T1000 (cell line): ENCODE measurements at places on chromosomes 5 and 9.
A peak's percentile ranks its signal among the peaks of the same experiment; 100 is the strongest.

GRCh38 chr9:113516840-113517577 is 53.5 kb downstream of the RGS3 start:
- DNase-seq, result no peak

GRCh38 chr5:148666353-148666752 is 12.0 kb upstream of the HTR4 start:
- DNase-seq, result no peak

GRCh38 chr5:154756868-154757813 is 2.0 kb downstream of the LARP1 start:
- no peak for DNase-seq

- no peak for DNase-seq
Observed at GRCh38 chr5:135399794-135400542, 937 bp upstream of the MACROH2A1 start.

GRCh38 chr9:3879315-3879714 is 353.5 kb upstream of the RFX3 start:
- DNase-seq, result no peak

- no peak for DNase-seq
Observed at GRCh38 chr5:9356351-9356825, 189.5 kb downstream of the SEMA5A start.

DNA sequence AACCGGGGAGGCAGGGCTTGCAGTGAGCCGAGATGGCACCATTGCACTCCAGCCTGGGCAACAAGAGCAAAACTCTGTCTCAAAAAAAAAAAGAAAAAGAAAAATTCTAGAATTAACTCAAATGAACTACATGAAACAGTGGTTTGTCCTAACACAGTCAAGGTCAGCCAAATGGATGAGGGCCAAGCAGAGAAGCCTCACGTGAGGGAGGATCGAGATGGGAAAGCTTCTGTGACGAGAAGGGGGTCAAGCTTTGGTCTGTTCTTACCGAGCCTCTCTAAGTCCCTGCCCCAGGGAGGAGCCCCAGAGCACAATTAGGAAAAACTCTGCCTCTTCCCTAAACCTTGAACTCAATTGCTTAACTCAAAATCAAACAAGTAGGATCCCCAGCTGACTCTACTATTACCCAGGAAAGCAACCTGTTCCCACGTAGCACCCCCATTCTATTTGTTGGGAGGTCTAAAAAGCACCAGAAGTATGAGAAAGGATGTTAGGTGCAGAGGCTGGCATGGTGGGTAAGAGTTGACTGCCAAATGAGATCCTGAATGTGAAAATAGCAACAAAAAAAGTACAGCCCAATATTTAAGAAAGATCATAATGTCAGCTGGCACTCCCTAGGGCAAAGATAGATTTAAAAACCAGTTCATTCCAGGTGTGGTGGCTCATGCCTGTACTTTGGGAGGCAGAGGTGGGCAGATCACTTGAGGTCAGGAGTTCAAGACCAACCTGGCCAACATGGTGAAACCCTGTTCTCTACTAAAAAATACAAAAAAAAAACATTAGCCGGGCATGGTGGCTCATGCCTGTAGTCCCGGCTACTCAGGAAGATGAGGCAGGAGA is 7.2 kb downstream of the ALDH7A1 start:
- no peak for DNase-seq

GRCh38 chr5:41459557-41459956 is 50.8 kb downstream of the PLCXD3 start:
- no peak for DNase-seq

DNA sequence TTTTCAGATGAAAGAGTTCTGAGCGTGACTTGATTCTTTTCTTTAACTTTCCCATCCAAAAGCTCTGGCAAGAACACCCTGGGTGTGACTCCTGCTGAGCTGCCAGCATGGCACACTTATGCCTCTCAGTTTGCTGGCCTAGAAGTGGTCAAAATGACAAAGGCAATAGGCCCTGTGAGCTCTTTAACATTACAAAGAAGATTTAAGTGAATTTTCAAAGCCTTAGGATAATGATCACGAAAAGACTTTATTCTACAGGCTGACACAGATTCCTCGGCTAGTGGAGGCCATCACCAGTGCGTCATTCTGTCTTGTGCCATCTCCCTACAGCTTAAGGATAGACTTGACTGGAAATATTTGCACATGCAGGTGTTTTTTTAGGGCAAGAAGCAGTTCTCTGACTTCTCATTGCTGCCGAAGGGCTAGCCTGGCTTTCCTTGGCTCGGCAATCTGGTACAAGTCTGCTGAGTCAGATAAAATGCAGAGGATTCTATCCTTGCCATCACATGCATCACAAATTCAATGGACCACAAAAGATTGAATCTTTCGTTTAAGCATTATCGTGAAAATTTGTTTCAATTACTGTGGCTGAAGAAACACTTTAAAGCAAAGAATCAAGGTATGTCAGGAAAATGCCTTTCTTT is 311.5 kb downstream of the COX7C start:
- no peak for DNase-seq

GRCh38 chr9:131769361-131769760 is 29.5 kb upstream of the RAPGEF1 start:
- no peak for DNase-seq

GRCh38 chr5:15579193-15579990 is 79.4 kb downstream of the FBXL7 start:
- DNase-seq, result no peak

- peak; percentile 2 for DNase-seq
Observed at GRCh38 chr9:117034866-117035265, 347.8 kb downstream of the TRIM32 start.

DNA sequence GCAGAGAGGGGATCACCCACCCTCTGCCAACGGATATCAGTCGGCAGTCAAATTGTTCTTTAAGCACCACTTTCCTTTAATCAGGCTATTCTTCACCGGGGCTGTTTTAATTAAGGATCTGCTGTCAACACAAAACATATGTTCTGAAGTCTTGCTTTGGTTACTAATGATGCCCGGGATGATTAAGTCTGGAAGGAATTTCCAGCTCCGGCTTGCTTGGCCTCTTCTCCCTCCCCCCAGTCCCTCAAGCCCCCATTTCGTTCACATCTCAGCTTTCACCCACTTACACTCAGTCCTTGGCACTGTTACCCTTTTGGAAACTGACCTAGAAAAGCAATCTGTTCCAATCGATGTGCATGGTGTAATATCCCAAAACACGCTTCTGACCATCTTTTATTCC is 74.7 kb downstream of the MSX2 start:
- DNase-seq, result peak; percentile 4

DNA sequence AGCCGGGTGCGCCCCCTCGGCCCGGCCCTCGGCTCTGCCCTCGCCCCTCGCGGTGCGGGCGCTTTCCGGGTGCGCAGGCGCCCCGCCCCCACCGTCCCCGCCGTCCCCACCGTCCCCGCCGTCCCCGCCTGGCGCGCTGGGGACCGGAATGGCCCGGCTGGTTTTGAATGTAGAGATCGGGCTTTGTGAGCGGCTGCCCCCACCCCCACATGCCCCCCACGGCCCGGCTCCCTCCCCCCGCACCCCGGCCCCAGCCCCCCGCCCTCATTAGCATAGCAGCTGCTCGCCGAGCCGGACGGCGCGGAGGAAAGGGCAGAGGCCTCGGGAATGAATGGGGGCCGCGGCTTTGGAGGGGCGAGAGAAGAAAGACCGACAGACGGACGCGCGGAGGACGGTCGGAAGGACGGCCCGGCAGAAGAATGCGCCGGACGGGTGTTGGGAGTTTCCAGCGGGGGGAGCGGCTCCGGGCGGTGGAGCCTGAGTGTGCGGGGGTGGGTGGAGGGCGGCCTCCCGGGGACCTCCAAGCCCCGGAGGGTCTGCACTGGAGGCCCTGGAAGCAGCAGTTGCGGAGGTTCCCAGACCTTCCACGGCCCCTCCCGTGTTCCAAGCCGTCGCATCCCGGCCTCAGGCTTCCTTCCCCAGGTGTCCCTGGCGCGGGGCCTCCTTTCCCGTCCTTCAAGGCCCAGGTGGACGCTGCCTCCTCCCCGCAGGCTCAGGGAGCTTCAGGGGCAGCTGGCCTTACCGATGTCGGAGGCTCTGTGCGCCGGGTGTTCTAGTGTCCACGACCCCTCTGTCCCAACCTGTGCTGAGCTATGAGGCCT is 6.0 kb downstream of the NRARP start:
- no peak for DNase-seq

DNA sequence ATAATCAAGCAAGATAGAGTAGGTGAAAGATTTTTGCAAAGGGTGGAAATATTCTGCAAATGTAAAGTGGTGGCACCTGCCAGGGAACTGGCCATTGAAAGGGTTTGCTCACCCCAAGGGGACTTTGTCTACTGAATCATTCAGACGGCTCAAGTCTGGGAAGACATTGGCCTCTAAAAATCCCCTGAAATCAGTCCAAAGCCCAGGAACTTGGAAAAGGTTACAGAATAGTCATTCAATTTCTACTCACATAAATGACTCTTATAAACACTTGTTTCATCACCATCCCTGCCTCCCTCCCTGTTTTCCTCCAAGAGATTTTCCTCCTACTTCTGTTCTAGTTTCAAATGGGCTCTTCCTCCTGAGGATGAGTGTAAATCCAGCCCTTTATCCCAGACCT is 28.5 kb downstream of the ZNF366 start:
- no peak for DNase-seq

GRCh38 chr5:125559296-125559695 is 812.9 kb upstream of the ZNF608 start:
- DNase-seq, result peak; percentile 8

DNA sequence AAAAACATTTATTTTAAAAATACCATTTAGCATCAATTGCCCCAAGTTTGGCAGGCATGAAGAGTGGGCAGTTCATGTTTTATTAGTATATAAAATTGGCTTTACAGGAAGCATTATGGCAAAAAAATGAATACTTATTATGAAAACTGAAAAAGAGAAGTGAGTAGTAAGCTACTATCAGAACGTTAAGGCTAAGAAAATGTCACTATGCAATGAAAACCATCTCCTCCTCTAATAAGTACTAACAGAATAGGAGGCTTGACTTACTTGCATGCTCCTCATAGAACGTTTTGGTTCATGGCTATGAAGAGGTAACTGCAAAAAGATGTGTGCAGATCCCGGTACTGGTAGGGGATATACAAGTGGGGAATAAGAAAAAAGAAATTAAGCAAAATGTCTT is 23.6 kb downstream of the TICAM2 start:
- DNase-seq, result no peak

GRCh38 chr5:58369513-58370190 is 90.2 kb downstream of the PLK2 start:
- no peak for DNase-seq

DNA sequence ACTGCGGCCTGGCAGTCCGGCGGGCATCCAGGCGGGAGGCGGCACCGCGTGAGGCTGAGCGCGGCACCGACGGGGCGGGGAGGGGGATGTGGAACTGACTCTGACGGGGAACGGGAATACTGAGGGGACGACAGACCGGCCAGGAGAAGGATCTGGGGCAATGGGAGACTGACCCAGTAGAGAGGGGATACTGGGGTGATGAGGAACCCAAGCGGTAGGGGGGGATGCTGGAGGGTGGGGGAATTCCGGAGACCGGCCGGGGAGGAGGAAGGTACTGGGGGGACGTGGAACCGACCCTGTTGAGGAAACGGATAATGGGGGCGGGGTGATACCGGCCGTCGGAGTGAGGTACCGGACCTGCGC is 423 bp downstream of the IPPK start:
- DNase-seq, result no peak

GRCh38 chr9:128297221-128297773 is 21.2 kb downstream of the SWI5 start:
- DNase-seq, result no peak

- DNase-seq, result no peak
Observed at GRCh38 chr9:91562416-91562815, 138.8 kb upstream of the NFIL3 start.

GRCh38 chr9:76143834-76144233 is 250.4 kb downstream of the RFK start:
- DNase-seq, result no peak

DNA sequence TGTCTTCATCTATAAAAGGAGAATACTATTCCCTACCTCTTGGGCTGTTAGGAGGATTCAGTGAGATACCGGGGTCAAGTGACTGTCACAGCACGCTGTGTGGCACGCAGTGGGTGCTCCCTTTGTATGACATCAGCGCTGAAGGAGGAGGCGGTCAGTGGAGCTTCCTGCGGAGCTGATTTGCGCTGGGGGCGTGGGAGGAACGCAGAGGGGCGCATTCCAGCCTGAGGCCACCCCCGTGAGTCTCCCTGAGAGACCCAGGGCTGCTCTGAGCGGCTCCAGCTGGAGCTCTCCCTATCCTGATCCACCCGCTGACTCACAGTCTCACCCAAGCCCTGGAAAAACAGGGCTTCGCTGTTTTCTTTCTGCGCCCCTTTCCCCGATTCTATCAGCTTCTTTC is 24.3 kb upstream of the NEURL1B start:
- no peak for DNase-seq

DNA sequence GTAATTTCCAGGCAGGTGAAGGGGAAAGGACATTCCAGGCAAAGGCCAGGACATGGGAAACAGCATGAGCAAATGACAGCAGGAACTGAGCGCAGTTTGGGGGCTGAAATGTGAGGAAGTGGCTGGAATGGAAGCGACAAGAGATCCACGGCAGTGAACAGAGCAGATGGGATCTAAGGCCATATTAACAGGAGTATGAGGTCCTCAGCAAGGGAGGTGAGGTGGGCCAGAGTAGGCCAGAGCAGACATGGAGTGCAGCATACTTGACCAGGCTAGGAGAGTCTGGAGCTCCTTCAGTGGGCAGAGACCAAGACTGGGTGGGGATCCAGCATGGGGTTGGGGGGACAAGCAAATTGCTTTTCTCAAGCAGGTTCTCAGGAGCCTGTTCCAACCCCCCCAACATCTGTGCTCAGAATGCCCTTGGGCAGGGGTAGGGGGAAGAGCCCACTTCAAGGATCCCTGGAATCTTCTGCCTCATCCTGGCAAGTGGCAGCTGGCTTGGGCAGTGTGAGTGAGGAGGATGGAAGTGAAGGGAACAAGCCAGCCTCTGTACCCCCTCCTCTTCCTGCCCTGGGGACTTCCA is 34.5 kb downstream of the DAB2IP start:
- no peak for DNase-seq

DNA sequence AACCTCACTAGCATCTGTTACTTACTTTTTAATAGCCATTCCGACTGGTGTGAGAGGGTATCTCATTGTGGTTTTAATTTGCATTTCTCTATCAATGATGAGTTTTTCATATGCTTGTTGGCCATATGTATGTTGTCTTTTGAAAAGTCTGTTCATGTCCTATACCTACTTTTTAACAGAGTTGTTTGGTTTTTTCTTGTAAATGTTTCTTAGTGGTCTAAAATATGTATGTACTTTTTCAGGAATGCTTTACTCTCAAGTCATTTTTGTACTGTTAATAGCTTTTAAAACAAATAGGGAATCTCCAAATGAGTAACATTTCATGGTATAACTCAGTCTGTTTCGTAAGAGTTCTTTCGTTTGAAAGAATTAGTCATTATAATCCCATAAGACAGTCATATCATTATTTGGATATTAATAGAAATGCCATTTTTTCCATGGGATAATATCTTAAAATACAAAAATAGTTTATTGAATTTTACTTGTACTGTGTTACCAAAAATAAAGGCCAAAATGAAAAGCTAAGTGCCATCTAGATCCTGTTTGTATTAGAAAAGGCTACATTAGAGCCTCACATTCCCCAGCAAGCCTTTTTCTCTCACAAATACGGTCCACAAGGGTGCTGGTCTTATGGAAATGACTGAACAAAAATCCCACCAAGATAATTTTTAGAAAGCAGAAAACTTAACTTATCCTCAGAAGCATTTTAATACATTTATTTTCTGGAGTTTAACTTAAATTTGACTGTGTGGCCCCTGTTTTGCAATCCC is 247.7 kb downstream of the PJA2 start:
- DNase-seq, result no peak

- no peak for DNase-seq
Observed at GRCh38 chr5:78540335-78541085, 108.1 kb downstream of the LHFPL2 start.
